ENCODE measurements at places on chromosomes 13 and 19.
A peak's percentile ranks its signal among the peaks of the same experiment; 100 is the strongest.

DNA sequence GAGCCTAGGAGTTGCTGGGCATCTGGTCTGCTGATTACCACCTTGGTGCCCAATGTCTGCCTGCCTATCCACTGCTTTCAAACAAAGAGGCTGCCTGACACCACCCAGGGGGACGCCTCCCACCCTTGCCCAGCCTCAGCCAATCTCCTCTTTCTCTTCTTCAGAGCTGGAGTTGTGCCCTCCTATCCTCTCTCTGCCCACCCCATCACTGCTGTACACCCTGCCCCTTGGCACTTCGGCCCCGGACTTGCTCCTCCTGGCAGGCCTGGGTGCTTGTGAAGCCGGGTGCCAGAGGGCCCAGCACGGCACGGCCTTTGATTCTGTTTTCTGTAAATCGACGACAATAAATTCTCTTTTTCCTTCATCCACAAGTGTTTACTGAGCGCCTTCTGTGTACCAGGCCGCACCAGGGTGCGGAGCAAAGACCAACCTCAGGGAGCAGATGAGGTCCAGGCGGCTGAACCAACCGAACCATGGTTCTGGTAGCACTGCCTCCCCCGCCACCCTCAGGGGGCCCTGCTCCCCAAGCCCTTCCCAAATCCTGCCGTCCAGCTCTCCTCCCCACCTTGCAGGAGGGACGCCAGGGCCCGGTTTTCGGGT is 5.0 kb downstream of the RNF225 start:
- no peak for DNase-seq

DNA sequence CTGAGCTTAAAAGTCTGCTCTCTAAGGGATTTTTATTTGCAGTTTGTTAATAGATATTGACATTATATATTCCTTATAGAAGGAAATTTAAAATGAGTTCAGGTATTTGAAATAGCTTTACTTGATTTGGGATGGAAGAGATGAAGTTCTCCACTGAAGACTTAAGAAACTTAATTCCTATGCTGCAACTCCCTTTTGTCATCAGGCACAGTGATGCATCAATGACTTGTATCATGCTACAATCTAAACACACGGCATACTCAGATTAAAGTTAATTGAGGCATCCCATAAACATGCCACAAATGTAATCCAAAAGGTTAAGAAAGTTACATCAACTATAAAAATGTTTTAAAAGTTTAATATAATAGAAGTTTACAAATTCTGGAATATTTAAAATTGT is 109.0 kb downstream of the STARD13 start:
- no peak for DNase-seq

- DNase-seq: no peak
Observed at GRCh38 chr13:51363625-51364024, 24.1 kb downstream of the SERPINE3 start.

DNA sequence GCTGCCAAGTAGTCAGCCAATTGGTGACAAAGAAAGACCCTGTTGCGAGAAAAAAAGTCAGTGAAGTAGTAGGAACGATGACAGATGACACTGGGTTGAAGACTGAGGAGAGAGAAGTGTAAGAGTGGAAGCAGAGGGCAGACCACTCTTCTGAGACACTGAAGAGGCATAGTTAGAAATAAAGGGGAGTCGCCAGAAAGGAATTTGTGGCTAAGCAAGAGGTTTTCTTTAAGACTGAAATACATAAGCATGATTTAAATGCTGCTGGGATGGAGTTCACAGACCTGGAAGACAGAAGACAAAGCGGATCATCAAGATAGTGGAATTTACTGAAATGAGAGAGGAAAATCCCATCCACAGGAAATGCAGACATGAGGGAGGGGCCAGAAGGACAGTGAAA is 56.2 kb upstream of the USPL1 start:
- no peak for DNase-seq

GRCh38 chr13:43240278-43240677 is 216.9 kb downstream of the DNAJC15 start:
- DNase-seq: no peak

DNA sequence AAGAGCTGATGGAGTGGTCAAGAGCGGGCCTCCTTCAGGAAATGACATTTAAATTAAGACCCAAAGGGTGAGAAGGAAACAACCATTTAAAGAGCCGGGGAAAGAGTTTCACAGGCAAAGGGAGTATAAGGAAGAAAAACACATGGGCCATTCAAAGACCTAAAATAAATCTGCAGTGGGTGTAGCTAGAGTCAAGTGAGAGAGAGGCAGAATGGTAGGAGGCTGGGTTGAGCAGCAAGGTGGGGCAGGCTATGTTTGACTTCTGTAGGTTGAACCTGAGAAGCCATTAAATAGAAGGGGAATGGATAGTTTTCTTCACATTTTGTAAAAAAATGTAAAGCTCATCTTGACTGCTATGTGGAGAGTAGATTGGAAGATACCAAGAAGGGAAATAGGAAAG is 183.8 kb downstream of the LACC1 start:
- no peak for DNase-seq

GRCh38 chr19:10037367-10037766 is 24.1 kb downstream of the RDH8 start:
- no peak for DNase-seq

GRCh38 chr19:16698914-16699313 is 20.7 kb upstream of the NWD1 start:
- DNase-seq: no peak

DNA sequence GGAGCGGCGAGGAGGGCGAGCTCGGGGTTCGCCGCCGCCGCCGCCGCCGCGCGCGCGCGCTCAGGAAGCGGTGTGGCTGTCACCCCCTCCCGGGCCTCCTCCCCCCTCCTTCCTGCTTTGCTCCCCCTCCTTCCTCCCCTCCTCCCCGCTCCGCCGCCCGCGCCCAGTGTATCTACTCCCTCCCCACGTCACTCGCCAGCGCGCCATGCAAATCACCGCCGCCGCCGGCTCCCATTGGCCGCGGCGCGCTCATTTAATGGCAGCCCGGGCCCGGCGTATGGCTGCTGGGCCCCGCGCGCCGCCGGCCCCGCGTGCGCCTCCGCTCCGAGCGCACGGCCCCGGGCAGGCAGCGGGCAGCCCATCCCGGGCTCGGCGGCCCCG is 335 bp upstream of the SOX1 start:
- peak; percentile 35 for DNase-seq

- peak; percentile 87 for DNase-seq
Observed at GRCh38 chr13:31909864-31910551, 121.6 kb upstream of the FRY start.

DNA sequence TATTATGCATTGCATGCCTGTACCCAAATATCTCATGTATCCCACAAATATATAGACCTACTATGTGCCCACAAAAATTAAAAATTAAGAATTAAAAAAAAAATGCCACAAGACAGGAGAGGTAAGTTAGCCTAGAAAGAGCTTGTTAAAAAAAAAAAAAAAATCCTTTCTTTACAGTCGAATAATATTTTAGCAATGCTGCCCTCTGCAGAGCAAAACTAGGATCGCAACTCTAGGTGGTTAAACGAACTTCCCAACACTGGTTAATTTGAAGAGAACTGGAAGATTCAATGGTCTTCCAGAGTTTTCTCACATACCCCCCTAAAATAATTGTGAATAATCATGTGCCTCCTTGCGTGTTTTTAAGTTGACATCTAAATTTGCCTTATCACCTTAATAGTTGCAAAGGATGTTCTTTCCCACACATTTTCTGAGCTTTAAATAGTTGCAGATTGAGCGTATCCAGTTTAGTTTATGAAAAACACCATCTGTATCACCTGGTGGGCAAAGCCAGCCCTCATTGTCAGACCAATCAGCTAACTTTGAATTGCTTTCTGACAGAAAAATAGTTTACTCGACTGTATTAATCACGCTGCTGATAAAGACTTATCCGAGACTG is 47.4 kb upstream of the RCBTB2 start:
- DNase-seq: no peak

DNA sequence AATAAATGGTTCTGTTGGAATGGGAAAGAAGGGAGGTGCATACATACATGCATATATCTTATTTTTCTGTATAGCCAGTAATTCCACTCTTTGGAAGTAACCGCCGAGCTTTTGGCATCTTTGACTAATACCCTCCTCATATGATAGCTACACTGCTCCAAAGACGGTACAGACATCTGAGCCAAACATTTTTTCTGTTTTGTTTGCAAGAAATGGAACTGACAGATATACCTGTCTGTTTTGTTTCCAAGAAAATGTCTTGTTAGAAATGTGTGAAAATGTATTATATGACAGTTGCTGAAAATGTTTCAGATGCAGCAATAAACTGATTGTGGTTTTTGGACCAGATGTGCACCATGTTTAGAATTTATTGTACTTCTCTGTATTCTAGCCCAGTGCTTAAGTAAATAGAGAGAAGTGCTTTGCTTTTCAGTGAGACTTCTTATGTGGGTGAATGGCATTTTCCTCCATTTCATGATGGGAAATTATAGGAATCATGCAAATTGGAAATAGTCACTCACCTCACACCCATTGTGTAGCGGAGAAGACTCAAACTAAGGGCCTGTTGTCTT is 396.9 kb downstream of the KCNRG start:
- peak; percentile 49 for DNase-seq

Measured in foreskin fibroblast (primary cell).